ENCODE measurements at places on chromosomes 16 and 17.

- DNase-seq = no peak
Measured at GRCh38 chr16:3193221-3194212, 5.5 kb downstream of the OR1F1 start.

GRCh38 chr16:49468611-49469310 is 95.2 kb downstream of the C16orf78 start:
- DNase-seq = no peak

DNA sequence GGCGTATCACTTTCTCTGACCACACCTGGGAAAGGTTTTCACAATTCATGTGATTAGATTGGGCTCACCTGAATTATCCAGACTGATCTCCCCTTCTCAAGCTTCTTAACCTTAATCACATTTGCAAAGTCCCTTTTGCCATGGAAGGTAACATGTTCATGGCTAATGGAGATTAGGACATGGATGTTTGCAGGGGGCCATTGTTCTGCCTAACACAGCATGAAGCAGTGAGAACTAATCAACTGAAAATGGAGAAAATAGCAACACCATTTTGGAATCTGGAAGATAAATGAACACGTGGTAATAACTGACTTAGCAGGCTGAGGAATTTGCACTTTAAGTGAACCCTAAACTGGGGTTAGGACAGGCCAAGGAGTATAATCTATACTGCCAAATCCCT is 25.0 kb upstream of the SBK1 start:
- DNase-seq = no peak

DNA sequence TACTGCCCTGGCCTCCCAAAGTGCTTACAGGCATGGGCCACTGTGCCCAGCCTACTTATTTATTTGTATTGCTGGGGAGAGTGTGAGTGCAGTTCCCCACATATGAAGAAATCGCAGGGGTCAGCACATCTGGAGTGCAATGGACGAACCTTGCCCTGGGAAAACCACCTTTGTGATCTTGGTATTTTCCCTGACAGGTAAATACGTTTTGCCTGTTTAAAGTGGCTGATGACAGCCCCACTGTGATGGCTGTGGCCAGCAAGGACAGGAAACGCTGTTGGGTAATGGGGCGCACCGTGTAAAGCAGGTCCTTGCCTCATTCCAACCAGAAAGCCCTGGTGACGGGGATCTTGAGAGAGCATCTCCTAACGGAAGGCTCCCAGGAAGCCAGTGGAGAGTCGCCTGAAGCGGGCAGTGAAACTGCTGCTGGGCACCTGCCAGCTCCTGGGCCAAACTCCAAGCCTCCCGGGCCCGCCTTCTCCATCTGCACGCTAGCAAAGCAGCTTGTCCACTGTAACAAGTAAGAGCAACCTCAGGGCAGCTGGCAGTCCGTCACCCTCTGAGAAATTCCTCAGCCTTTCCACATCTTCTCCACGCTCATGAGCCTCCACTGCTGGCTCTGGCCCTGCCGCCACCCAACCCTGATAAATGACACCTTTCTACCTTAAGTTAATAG is 17.5 kb downstream of the EMC8 start:
- no peak for DNase-seq

GRCh38 chr16:22641131-22641628 is 130.5 kb downstream of the NPIPB5 start:
- DNase-seq = peak; percentile 50

- no peak for DNase-seq
Measured at GRCh38 chr17:74603037-74603635, 11.1 kb upstream of the CD300LD start.

- DNase-seq = no peak
Measured at GRCh38 chr17:60862482-60862881, 184.8 kb downstream of the BCAS3 start.

DNA sequence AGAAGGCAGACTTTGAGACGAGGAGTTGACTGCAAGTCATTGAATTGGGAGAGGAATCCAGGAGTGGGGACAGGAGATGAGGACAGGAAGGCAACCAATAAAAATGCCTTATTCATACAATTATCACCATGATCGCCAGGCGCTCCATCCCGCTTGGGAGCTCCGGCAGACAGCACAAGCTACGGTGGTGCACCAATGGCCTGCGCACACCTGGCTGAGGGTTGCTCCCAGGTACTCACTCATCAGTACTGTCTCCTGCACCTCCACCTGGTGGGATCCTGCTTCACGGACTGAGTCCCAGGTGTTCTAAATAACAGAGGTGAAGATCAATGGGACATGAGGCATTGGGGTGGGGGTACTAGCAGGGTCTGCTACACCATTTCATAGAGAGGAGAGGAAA is 160.0 kb upstream of the TNRC6C start:
- DNase-seq = no peak

DNA sequence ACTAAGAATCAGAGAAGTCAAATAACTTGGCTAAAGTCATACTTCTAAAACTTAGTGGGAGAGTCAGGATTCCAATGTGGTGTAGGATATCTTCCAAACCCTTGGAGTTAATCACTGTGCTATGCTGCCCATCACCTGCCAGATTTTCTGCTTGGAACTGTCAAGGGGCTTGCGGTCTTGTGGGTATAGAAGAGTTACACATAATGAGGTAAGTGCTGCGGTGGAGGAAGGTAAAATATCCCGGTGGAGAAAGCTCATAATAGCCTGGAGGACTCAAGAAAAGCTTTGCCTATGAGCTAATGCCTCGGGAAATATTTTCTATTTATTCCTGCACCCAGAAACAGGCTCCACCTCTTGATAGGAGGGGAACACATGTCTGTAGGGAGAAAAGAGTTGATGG is 195.6 kb downstream of the UTP18 start:
- DNase-seq = no peak

- DNase-seq = no peak
Measured at GRCh38 chr16:29705030-29705429, 26.1 kb downstream of the QPRT start.

- no peak for DNase-seq
Measured at GRCh38 chr16:85069171-85069570, 41.6 kb downstream of the KIAA0513 start.

DNA sequence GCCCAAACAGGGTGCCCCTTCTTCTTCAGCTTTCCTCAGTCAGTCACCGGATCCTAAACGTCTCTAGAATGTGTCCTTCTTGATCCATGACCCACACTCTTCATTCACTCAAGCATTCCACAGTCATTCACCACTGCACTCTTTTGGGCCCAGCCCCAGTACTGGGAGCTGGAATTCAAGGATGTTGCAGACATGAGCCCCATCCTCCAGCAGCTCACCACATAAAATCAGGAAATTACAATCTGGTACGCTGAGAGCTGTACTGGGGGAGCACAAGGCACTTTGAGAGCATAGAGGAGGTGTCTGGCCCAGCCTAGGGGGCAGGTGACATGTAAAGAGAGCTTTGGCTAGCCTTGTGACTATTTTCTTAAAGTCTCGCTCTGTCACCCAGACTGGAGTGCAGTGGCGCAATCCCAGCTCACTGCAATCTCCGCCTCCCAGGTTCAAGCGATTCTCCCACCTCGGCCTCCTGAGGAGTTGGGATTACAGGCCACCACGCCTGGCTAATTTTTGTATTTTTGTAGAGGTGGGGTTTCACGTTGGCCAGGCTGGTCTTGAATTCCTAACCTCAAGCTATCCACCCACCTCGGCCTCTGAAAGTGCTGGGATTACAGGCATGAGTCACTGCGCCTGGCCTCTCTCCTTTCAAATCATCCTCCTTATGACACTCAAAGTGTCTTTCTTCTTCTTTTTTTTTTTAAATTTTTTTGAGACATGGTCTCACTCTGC is 18.7 kb downstream of the CES4A start:
- DNase-seq = peak; percentile 58

GRCh38 chr16:74466872-74467271 is 45.6 kb upstream of the CLEC18B start:
- no peak for DNase-seq

Data from ELR (cell line).